ENCODE measurements at places on chromosomes 13 and 19.

- DNase-seq: no peak
Observed at GRCh38 chr13:30721936-30722335, 13.4 kb upstream of the ALOX5AP start.

GRCh38 chr13:102311901-102312300, 89.9 kb downstream of the FGF14 start:
- no peak for DNase-seq

- DNase-seq: peak; percentile 15
Observed at GRCh38 chr13:46751811-46752635, 44.9 kb downstream of the ESD start.

- DNase-seq: peak; percentile 2
Observed at GRCh38 chr13:26785838-26786630, 25.4 kb upstream of the GPR12 start.

DNA sequence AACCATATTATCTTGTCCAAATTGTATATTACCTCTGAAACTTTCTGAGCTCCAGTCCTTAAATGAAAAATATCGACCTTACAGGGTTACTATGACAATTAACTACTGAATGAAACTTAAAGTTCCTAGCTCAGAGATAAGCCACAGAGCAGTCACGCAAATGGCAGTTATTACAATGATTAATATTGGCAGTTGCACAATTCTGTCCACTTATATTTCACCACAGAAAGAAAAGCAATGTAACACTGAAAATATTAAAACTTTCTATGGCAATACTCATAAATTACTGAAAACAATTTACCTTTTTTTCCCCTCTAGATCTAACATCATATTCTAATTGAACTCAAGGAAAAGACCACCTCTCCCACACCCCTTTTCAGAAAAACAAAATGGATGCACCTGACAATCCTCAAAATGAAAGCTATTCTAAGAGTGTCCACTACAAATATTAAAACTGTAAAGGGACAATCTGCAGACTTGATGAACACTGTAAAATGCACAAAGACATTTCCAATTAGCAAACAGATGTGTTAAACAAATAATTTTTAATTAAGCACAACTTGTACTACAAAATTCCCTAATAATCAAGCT, 14.6 kb downstream of the LNX2 start:
- no peak for DNase-seq

DNA sequence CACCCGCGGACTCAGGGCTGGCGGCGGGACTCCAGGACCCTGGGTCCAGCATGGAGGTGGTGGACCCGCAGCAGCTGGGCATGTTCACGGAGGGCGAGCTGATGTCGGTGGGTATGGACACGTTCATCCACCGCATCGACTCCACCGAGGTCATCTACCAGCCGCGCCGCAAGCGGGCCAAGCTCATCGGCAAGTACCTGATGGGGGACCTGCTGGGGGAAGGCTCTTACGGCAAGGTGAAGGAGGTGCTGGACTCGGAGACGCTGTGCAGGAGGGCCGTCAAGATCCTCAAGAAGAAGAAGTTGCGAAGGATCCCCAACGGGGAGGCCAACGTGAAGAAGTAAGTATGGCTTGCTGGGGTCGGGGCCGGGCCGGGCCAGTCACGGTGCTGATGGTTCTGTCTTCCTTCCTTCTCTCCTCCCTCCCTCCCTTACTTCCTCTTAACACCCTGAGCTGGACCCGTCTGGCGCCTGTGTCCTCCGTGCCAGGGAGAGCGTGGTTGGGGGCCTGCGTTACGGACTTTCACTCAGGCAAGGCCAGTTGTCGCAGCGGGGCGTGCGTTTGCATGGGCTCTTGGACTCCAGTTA, 1.4 kb downstream of the STK11 start:
- peak; percentile 38 for DNase-seq

Data from foreskin fibroblast (primary cell).